PC-3 (cell line): ENCODE measurements at places on chromosomes 16 and 17. TPM values are rescaled to one million over a fixed set of nuclear protein-coding genes. Genes with fewer than 3 reads are reported as not detected.

- no peaks in the 10 kb centered on the region for H3K27me3 ChIP-seq
- no peak overlapping the region for H3K27ac ChIP-seq
- peaks cover 19% of the 10 kb centered on the region for H3K4me1 ChIP-seq
Measured at GRCh38 chr16:596736-597060, 6.8 kb downstream of the RAB40C start.

- no peak for DNase-seq
- no peaks in the 10 kb centered on the region for H3K36me3 ChIP-seq
- H3K4me1 ChIP-seq: no peaks in the 10 kb centered on the region
- H3K27ac ChIP-seq: no peak overlapping the region
- no peaks in the 10 kb centered on the region for H3K27me3 ChIP-seq
Measured at GRCh38 chr16:21698169-21699032, 34.6 kb downstream of the OTOA start.

DNA sequence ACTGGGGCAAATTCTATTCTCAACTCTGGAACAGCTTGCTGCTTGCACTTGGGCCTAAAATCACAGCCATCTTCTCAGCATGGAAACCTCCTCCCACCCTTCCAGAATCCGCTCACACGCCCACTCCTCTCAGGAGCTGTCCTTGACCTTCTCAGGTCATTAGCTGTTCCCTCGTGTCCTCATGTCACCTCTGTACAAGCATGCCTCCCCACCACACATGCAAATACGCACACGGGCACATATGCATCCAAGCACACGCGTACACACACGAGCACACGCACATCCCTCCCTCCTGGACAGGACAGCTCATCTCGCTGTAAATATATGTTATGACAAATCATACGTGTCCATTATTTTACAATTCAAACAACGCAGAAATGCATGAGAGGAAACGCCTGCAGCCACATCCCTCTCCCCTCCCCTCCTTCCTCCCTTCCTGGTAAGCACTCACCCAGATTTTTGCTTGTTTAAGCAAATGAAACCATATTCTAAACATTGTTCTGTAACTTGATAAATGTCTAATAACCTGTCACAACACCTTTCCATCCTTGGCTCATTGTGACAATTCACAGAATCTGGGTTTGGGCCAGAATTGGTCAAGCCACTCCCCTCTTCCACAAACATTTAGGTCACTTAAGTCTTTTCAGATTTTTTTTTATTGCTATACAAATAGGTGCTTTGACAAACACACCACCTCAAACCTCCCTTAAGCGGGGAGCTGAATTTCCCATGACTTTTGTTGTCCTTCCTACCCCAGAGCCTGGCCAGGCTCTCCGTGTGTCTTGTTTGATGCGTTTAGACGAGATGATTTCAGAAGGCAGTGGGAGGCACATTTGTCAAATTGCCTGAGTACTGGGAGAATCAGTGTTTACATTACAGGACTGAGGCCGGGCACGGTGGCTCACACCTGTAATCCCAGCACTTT lies 41.7 kb downstream of the DNAH17 start:
- H3K36me3 ChIP-seq: no peaks in the 10 kb centered on the region
- H3K27ac ChIP-seq: peak overlapping the region; percentile 70

- DNase-seq: no peak
- no peaks in the 10 kb centered on the region for H3K36me3 ChIP-seq
- no peak overlapping the region for H3K27ac ChIP-seq
- no peaks in the 10 kb centered on the region for H3K4me1 ChIP-seq
Measured at GRCh38 chr17:11558681-11559234, 39.5 kb upstream of the DNAH9 start.

DNA sequence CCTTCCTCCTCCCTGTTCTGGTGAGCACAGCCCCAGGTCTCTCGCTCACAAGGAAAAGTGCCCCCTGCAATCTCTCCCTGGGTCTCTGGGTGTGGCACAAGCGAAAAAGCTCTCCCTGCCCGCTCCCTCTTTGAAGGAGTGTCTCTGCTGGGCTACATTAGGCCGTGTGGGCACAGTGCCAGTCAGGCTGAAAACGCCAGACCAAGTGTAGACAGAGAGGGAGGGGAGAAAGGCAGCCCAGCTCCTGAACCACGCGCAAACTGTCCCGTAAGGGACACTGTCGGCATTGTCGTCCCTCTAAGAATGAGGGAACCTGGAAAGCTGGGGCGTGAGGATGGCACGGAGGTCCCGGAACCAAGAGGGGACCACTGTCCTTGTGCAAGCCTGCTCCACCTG lies 3.9 kb downstream of the SMIM5 start:
- no peaks in the 10 kb centered on the region for H3K36me3 ChIP-seq
- DNase-seq: no peak
- peaks cover 28% of the 10 kb centered on the region for H3K4me1 ChIP-seq
- H3K4me3 ChIP-seq: no peak overlapping the region

DNA sequence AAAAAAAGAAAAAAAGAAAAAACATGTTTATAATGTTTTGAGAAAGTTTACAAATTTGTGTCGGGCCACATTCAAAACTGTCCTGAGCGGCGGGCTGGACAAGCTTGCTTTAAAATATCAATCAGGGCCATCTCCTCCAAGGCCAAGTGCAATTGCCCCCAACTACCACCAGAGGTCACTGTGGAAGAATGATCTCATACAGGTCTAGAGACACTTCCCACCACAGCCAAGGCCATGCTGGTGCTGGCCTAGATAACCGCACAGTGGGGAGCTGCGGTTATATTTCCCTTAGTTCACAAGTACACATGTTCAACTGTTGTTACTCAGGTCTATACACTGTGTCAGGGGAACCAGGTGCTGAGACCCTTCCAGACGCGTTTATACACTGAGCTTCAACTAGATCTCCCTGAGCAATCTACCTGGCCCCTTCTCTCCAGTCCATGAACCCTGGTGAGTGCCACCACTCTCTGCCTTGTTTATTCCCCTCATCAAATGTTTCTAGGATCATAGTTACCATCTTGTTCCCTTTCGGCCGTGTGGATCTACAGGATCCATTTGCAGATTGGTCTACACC lies 83.8 kb upstream of the CCL2 start:
- no peaks in the 10 kb centered on the region for H3K36me3 ChIP-seq
- H3K4me3 ChIP-seq: no peak overlapping the region
- no peaks in the 10 kb centered on the region for H3K4me1 ChIP-seq
- H3K27me3 ChIP-seq: no peaks in the 10 kb centered on the region
- DNase-seq: peak; percentile 54

DNA sequence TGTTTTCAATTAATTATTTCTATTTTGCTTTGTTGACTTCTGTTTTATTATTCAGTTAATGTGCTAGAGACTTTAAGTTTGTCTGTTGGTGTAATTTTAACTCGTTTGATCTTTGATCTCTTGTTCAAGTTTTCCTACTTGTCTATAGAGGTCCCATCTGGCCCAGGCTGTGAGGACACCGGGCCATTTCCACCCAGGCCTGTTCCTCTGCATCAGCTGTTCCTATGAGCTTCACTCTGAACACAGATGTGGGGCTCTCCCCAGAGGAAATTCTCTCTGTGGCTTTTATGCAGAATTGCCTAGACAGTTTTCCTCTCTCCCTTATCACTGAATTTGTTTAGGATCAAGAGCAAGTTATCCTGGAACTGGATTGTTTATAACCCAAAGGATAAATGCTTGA lies 44.7 kb downstream of the MYO18A start:
- no peaks in the 10 kb centered on the region for H3K27me3 ChIP-seq
- H3K4me3 ChIP-seq: no peak overlapping the region
- no peaks in the 10 kb centered on the region for H3K36me3 ChIP-seq
- no peak overlapping the region for H3K27ac ChIP-seq
- DNase-seq: no peak

DNA sequence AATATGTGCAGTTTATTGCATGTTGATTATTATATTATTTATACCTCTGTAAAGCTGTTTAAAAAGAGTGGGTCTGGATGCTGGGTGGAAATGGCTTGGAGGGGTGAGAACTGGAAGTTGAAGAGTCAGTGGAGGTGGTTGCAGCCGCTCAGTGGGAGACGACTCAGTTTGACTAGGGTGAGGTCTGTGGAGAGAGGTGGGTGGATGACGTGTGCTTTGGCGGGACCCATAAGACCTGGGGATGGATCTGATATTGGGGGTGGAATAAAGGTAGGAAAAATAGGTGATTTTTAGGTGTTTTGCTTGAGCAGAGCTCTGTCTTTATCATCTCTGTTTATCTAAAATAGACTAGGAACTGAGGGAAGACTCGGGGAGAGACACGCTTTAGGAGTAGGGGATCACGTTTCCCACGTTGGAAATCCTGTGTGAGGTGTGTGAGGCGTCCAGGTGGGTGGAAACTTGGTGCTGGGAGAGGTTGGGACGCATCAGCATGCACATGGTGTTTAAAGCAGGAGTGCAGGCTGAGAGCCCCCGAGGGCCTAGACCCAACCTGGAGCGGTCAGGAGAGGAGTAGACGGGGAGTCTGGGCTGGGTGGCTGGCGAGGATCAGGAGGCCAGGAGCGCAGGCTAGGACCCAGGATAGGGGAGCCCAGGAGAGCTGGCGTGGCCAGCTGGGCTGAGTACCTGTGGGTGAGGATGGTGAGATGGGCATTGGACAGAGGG lies 17.2 kb downstream of the NT5M start:
- no peaks in the 10 kb centered on the region for H3K4me1 ChIP-seq
- H3K27me3 ChIP-seq: no peaks in the 10 kb centered on the region
- no peaks in the 10 kb centered on the region for H3K36me3 ChIP-seq
- no peak overlapping the region for H3K4me3 ChIP-seq
- no peak overlapping the region for H3K27ac ChIP-seq

GRCh38 chr16:84985079-84986065 lies 26.0 kb downstream of the ZDHHC7 start:
- H3K4me1 ChIP-seq: peaks cover 14% of the 10 kb centered on the region
- no peak overlapping the region for H3K4me3 ChIP-seq
- peaks cover 25% of the 10 kb centered on the region for H3K36me3 ChIP-seq
- H3K27ac ChIP-seq: peak overlapping the region; percentile 28; the same call in 1 of the 2 replicates

DNA sequence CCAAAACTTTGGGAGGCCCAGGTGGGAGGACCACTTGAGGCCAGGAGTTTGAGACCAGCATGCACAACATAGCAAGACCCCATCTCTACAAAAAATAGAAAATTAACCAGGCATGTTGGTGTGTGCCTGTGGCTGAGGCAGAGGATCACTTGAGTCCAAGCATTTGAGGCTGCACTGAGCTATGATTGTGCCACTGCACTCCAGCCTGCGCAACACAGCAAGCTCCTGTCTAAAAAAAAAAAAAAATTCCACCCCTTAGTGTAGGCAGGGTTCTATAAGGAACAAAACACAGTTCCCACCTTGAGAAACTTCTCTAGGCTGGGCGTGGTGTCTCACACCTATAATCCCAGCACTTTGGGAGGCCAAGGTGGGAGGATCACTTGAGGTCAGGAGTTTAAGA lies 36.3 kb upstream of the HAPSTR1 start:
- no peak overlapping the region for H3K4me3 ChIP-seq
- no peak overlapping the region for H3K27ac ChIP-seq
- H3K27me3 ChIP-seq: no peaks in the 10 kb centered on the region

GRCh38 chr16:28943281-28943680 lies 7.5 kb upstream of the NFATC2IP start:
- H3K4me1 ChIP-seq: peaks cover 10% of the 10 kb centered on the region
- no peaks in the 10 kb centered on the region; the same call in 1 of the 2 replicates for H3K36me3 ChIP-seq
- H3K27me3 ChIP-seq: no peaks in the 10 kb centered on the region
- H3K27ac ChIP-seq: no peak overlapping the region
- no peak for DNase-seq
- no peak overlapping the region for H3K4me3 ChIP-seq

GRCh38 chr17:8697323-8697741 lies 47.3 kb downstream of the CCDC42 start:
- no peaks in the 10 kb centered on the region for H3K27me3 ChIP-seq
- peaks cover 9% of the 10 kb centered on the region for H3K4me1 ChIP-seq
- DNase-seq: no peak
- H3K36me3 ChIP-seq: no peaks in the 10 kb centered on the region
- H3K4me3 ChIP-seq: no peak overlapping the region
- H3K27ac ChIP-seq: no peak overlapping the region

- H3K4me3 ChIP-seq: no peak overlapping the region
- peaks cover 12% of the 10 kb centered on the region; the same call in 1 of the 2 replicates for H3K4me1 ChIP-seq
- no peak overlapping the region for H3K27ac ChIP-seq
- no peaks in the 10 kb centered on the region for H3K36me3 ChIP-seq
Measured at GRCh38 chr16:81427219-81427618, 17.4 kb upstream of the CMIP start.

- no peak for DNase-seq
- H3K4me1 ChIP-seq: peaks cover 28% of the 10 kb centered on the region
- no peaks in the 10 kb centered on the region for H3K27me3 ChIP-seq
- H3K36me3 ChIP-seq: no peaks in the 10 kb centered on the region
- H3K4me3 ChIP-seq: no peak overlapping the region
Measured at GRCh38 chr17:40531051-40531991, 29.9 kb upstream of the TNS4 start.

DNA sequence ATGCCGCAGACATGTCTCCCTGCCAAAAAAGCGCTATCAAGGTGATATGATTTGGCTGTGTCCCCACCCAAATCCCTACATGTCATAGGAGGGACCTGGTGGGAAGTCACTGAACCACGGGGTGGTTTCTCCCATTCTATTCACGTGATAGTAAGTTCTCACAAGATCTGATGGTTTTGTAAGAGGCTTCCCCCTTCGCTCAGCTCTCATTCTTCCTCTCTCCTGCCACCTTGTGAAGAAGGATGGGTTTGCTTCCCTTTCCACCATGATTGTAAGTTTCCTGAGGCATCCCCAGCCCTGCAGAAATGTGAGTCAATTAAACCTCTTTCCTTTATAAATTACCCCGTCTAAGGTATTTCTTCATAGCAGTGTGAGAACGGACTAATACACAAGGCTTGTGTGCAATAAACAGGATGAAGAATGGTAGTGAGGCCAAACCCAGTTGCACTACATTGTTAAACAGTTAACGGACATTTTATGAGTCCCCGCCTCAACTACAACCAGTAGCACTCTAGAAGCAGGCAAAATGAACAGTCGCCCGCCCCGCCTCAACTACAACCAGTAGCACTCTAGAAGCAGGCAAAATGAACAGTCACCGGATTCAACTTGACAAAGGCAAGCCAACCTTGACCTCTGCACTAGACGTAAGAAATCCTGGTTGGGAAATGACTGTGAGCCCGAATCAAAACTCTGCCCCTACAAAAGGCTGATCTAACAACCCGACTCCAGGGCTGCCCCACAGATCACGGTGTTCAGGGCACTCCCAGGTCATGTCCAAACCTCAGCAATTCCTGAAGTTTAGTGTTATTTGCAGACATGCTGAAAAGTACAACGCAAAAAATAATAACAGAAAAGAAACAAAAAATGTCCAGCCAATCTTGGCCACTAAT lies 26.3 kb downstream of the VPS53 start:
- no peaks in the 10 kb centered on the region for H3K27me3 ChIP-seq
- H3K27ac ChIP-seq: no peak overlapping the region
- peaks cover 28% of the 10 kb centered on the region for H3K4me1 ChIP-seq
- DNase-seq: no peak
- H3K4me3 ChIP-seq: no peak overlapping the region
- peaks cover 10% of the 10 kb centered on the region for H3K36me3 ChIP-seq

DNA sequence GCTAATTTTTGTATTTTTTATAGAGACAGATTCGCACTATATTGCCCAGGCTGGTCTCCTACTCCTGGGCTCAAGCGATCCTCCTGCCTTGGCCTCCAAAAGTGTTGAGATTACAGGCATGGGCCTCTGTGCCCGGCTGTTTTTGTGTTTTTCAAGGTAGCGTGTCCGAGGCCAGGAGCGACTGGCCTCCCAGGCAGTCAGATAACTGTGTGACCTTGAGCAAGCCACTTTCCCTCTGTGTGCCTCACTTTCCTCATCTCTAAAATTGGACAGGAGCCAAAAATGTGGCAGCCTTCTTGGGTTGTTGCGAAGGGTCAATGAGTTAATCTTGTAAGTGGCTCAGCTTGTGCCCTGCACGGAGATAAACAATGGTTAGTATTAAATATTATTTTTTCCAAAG lies 2.4 kb downstream of the ABCC1 start:
- H3K4me1 ChIP-seq: peaks cover 9% of the 10 kb centered on the region
- no peak overlapping the region for H3K27ac ChIP-seq
- no peaks in the 10 kb centered on the region for H3K36me3 ChIP-seq
- no peak for DNase-seq
- 0 out of 2 replicates have a peak overlapping the region, but pooled peaks have one; percentile 14 for H3K4me3 ChIP-seq

PDE6G gene
- total RNA-seq: 3.0 TPM in 1 of 2 replicates, not detected in the other

TBC1D3L gene
- 4.8 and 5.4 TPM in 2 replicates for total RNA-seq

CTRB1 gene
- not detected in 2 replicates for total RNA-seq

KRTAP3-1 gene
- 1.6 TPM in 1 of 2 replicates, not detected in the other for total RNA-seq

TPSG1 gene
- total RNA-seq: not detected in 2 replicates

PYY gene
- not detected in 2 replicates for total RNA-seq
